ENCODE measurements at places on chromosomes 1 and 21.

DNA sequence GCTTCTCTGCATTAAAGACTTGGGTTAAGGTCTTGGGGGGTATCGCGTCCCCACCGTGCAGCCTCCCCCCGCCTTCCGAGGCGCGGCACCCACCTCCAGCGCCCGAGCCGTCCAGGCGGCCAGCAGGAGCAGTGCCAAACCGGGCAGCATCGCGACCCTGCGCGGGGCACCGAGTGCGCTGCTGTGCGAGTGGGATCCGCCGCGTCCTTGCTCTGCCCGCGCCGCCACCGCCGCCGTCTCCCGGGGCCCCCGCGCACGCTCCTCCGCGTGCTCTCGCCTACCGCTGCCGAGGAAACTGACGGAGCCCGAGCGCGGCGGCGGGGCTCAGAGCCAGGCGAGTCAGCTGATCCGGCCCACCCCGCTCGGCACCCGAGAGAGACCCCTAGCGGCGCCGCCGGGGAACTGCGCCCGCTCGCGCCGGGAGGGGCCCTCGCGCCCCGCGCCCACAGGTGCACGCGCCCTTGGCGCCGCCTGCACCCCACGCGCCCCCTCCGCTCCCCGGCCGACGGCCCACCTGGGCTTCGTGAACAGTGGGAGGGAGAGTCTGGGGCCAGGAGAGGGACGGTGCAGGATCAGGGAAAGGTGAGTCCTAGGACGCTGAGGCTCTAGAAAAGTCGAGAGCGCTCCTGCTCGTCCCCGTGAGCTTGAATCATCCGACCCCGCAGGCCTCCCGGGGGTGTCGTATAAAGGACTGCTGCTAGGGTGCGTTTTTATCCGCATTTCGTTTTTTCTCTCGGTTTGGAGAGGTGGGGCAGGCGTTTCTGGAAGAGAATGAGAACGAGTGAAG is at the start of gene APP:
Gene APP, minus strand, starts transcription at position 300 of the 787 bp plus-strand sequence. Its CDS starts 150 bp downstream, at position 150.
- peak; percentile 81 for DNase-seq

- DNase-seq, result no peak
Measured at GRCh38 chr1:150094734-150095265, 27.2 kb downstream of the VPS45 start.

- DNase-seq, result peak; percentile 29
Measured at GRCh38 chr1:64282351-64282750, 78.9 kb downstream of the UBE2U start.

DNA sequence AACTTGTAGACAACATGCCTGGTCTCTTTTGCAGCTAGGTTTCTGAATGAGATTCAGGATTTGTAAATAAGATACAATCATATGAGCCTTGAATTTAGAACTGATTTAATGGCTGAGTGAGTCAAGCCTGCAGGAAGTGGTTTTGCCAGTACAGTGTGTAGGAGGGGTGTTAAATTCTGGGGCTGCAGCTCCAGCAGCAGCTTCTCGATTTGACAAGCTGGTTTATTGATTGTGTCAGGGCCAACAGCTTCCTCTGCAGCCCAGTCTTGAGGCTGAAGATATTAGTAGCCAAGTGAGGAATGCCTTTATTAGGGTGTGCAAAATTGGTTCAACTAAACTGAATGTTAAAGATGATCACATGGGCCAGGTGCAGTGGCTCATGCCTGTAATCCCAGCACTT is 11.5 kb upstream of the PLA2G5 start:
- peak; percentile 70 for DNase-seq

- no peak for DNase-seq
Measured at GRCh38 chr1:43235040-43235439, 34.7 kb upstream of the TMEM125 start.

DNA sequence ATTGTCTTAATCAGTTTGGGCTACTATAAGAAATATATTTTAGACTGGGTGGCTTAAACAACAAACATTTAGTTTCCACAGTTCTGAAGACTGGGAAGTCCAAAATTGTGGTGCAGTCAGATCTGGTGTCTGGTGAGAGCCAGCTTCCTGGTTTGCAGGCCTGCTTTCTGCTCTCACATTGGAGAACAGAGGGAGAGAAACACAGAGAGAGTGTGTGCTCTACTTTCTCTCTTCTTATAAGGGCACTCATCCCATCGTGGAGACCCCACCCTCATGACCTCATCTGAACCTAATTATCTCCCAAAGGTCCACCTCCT is 4.1 kb downstream of the LEPR start:
- no peak for DNase-seq

DNA sequence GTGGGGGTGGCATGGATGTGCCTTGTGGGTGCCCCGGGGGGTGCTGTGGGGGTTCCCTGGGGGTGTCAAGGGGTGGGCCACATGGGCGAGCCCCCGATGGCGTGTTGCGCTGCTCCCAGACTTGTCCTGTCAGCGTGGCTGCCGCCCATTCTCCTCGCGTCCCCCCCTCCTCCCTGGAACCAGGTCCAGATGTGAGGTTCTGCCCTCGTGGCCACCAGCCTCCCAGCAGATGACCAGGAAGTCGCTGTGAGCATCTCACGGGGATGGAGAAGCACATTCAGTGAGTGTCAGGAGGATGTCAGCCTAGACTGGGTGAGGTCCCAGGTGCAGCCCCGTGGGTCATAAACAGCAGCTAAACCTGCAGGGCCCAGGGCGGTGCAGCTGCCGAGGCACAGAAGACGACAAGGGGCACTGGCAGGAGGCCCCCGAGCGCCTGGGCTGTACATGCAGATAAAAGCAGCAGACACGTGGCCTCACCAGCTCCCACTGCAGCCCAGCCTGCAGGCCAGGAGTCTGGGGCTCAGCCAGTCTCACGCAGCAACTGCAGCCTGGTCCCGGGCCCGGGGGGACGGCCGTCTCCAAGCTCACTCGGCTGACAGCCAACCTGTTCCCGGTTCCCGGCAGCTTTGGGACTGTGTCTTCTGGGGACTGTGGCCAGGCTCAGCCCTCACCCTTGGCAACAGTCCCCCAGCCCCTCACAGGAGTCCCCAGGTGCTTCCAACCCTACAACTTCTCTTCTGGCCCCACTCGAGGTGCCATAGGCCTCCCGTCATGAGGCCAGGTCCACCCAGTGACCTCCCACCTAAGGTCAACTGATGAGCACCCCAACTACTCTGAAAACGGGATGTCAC is 17.5 kb upstream of the COL6A2 start:
- DNase-seq, result peak; percentile 40
